T-helper 22 cell (primary cell): ENCODE measurements at places on chromosomes 11 and 22.

DNA sequence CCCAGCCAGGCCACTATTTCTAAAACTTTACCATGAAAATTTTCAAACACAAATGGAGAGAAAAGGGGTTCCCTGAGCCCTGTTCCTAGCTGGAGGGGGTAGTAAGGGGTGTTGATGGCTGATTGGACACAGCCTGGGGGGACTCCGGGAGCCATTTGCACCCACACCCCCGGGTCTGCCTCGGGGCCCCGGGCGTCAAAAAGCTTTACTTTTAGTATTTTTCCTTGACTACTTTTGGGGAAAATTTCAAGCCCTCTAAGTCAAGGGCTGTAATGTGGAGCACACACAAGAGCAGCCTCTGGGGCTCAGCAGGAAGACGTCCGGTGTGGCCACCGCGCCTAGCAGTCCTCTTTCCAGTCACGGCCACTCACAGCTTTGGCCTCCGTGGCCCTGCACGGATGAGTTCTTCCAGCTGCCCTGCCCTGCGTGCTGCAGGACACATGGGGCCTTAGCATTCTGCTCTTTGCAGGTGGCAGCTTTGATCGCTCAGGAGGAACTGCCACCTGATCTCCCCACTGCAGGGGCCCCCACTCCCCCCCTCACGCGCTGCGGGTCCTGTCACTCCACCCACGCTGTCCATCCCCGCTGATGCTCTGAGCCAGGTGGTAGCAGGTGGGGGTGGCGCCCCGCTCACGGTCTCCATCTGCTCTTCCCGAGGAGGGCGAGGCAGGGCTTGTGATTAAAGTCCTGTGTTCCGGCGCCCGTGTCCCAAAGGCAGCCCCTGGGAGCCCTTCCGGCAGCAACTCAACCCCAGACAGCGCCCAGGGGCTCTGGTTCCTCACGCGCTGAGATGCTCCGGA, 14.4 kb downstream of the RNH1 start:
- DNase-seq = no peak

DNA sequence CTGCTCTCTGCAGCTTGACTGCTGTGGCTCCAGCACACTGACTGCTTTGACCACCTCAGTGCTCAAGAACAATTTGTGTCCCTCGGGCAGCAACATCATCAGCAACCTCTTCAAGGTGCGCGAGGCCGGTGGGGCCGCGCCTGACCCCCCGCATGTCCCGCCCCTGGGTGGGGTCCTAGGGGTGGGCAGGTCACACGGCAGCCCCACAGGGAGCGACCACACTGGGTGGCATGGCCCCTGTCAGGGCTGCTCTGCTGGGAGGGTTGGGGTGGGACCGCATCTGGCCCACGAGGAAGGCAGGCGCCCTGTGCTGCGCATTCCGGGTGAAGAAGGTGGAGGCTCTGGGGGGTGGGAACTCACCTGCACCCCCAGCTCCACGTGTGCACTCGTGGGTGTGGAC, 4.7 kb upstream of the TSSC4 start:
- no peak for DNase-seq

GRCh38 chr11:3055891-3056290, 1.3 kb downstream of the CARS1 start:
- no peak for DNase-seq

DNA sequence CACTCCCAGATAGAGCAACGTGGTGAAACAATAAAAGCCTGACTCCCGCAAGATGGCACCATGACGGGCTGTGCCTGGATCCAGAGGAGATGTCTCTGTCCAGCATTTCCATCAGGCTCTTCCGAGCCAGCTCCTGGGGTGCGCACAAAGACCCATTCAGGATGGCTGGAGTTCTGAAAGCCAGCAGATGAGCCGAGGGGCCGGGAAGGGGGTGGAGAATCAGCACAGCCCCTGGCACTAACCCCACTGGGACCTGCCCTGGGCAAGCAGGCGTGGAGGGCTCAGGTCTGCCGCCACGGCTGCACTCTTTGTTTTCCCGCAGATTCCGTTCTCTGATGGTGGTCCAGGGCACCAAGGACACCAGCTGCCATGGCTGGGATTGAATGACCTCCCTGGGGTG, 97.2 kb upstream of the BLID start:
- DNase-seq = no peak

DNA sequence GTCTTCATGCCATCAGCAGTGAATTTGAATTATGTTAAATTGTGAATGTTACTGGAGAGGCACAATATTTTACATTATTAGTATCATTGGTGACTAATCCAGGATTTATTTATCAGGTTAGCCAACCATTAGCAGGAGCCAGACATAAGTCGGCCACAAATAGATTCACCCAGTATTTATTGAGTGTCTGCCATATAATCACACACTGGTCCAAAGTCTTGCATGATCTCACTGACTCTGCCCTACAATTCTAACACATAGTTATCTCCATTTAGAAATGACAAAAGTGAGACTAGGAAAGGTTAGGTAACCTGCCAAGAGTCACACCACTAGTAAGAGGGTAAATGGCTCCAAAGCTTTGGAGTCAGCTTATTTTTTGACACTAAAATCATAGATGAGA, 179.6 kb downstream of the BLID start:
- DNase-seq = no peak

- no peak for DNase-seq
Observed at GRCh38 chr11:57167125-57167846, 14.5 kb upstream of the LRRC55 start.

DNA sequence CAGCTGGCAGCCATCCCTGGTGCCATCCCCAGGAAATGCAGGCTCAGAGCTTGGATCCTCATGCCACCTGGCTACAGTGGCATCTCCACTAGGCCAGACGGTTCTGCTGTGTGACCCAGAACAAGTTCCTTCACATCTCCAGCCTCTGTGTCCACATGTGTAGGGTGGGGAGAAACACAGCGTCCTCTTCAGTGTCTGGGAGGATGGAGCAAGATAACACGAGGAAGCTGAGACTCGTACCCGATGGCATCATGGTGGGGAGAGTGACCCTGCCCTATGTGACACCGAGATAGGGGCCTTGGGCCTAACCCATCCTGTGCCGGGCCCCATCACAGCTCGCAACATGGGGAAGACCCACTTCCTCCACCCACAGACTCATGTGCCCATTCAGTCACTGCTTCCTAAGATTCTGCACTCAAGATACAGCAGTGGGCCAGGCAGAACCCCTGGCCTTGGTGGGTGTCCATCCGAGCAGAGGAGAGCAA, 78.5 kb downstream of the MORC2 start:
- no peak for DNase-seq

GRCh38 chr22:28864878-28865596, 18.3 kb upstream of the ZNRF3 start:
- no peak for DNase-seq

DNA sequence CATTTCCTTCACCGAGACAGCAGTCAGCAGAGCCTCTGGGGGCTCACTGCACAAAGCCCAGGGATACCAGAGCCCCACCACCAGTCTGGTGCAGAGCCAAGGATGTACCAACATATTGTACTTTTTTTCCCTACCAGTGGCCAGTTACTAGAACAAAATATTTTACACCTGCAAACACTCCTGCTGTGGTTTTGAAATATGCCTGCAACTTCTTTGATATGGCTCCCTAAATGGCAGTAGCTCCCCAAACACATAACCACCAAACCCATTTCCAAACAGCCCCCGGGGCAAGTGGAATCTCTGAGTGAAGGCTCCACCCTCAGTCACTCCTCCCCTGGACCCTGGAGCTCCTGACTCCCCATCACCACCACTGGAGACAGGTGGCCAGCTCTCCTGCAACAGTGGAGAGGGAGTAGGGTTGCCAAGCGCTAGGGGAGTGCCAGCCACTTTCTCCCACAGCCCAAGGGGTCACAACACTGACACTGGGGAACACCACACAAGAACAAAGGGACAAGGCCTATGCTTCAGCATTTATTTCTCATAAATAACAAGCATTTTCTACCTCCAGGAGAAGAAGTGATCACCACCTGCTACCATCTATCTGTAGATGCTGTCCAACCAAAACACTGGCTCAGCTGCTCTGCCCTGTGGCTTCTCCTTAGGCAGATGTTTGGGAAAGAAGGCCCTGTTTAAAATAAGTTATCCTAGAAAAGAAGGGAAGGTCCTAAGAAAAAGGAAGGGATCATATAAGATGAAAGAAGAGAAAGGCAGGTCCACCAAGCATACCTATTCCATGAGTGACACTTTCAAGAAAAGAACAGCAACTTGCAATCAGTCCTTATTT, 15.1 kb downstream of the DGCR2 start:
- DNase-seq = no peak

DNA sequence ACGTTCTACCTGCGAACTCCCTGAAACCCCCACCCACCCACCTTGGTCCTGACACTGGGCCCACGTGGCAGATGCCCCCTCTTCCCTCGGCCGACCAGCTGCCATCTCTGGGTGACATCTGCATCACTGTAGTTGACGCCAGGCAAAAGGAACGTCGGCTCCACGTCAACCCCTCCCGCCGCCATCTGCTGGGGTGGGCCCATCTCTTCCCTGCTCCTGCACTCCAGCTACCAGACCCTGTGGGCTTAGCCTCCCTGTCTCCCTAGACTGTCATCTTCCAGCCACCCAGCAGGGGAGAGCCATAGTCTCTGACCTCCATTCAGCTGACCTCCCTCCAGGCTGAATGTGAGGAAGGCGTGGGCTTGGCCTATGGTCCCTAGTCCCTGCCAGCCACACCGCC, 21.4 kb downstream of the CHID1 start:
- DNase-seq = no peak

DNA sequence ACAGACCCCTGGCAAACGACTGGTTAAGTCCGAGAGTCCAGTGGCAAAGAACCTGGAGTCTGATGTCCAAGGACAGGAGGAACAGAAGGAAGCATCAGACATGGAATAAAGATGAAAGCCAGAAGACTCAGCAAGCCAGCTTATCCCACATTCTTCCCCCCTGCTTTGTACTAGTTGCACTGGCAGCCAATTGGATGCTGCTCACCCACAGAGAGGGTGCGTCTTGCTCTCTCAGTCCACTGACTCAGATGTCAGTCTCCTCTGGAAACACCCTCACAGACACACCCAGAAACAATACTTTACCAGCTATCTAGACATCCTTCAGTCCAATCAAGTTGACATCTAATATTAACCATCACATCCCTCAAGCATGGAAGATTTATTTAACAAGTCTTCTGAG, 1265.8 kb upstream of the CNTN5 start:
- DNase-seq = no peak

DNA sequence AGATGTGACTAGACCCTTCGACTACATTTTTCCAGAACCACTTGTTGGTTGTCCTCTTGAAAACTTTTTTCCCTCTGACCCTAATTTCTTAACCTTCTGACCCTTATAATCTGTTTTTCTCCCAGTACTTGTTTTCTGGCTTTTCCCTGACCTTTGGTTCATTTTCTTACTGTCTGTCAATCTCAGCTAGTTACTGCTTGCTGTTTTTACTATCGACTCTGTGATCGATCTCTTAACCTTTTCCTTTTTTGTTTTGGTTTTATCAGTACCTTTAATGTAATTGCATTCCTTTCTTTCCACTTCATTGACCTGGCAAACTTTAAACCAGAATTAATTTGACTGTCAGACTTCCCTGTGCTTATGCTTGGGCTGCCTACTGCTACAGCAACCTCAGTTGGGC, 92.8 kb downstream of the DDX10 start:
- no peak for DNase-seq

- DNase-seq = no peak
Observed at GRCh38 chr11:65491163-65491465, 7.7 kb upstream of the MALAT1 start.

- DNase-seq = no peak
Observed at GRCh38 chr22:24170188-24170587, 11.1 kb upstream of the SUSD2 start.

DNA sequence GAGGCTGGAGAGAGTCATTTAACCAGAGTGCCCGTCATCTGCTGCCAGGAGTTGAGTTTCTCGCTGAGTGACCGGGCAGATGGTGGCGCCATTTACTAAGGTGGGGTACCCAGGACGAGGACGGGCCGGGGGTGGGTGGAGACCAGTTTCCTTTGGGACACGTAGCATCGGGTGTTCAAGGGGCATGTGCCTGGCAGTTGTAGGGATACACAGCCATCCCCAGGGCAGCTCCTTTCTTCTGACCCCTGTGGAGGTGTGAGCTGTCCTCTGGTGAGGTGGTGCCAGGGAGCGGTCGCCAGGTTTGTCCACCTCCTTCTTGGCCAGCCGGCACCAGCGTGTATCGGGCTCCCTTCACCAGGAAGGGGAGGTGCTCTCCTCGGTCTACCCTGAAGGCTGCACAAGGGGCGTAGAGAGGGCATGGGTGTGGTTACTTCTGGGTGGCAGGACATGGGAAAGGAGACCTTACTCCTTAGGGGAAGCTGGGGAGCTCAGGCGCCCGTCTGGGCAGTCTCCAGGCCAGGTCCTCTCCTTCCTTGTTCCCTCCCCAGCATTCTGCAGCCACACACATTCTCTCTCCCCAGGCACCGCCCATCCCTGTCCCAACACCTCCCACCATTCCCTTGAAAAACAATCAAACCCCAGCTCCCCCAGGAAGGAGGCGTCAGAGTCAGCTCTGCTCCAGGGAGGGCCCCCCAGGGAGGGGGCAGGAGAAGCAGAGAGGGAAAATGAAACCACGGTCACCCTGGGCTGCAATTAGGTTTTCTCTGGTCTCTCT, 10.3 kb upstream of the MB start:
- no peak for DNase-seq

- DNase-seq = no peak
Observed at GRCh38 chr11:125457814-125458343, 38.2 kb downstream of the FEZ1 start.

DNA sequence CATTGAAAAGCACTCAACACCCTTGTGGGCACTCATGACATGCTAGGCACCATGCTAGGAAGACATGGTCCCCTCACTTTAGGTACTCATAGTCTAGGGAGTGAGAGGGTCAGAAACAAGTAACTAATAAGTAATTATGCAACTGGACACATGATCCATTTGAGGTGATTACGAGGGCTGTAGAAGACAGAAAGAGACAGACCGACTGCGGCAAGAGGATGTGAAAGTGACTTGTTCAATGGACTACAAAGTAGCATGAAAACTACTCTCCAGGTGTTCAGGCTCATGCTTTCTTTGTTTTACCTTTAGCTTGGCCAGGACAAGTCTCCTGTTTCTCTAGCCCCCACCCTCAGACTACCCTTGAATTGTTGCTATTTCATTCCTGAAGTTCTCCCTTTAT, 310.8 kb upstream of the SORL1-AS1 start:
- DNase-seq = no peak

- DNase-seq = no peak
Observed at GRCh38 chr11:76978818-76979217, 55.4 kb upstream of the B3GNT6 start.

DNA sequence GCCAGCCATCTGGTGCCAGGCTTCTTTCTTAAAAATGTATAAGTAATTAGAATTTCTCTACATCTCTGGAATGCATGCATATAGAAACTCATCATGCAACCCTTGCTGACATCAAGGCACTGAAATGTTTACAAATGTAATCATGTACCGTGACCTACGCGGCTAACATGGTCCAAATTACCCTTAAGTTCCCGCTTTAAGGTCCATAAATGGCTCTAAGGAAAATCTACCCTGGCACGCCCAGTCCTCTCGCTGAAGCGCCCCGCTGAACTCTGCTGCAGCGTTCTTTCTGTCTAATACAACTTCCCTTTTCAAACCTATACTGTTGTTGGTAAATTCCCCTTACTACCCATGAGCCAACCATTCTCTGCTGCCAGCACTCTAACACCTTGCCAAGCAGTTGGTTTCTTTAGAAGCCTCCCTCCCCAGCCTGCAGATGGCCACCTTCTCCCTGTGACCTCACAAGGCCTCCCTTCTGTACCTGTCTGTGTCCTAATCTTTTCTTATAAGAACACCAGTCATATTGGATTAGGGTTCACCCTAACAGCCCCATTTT, 13.5 kb upstream of the HMOX1 start:
- no peak for DNase-seq

- DNase-seq = no peak
Observed at GRCh38 chr11:83540728-83541127, 254.6 kb upstream of the CCDC90B start.

- DNase-seq = no peak
Observed at GRCh38 chr11:2263071-2263565, 7.3 kb downstream of the ASCL2 start.
